ENCODE measurements at places on chromosomes 3 and 15.

GRCh38 chr3:140131895-140132294 lies 196.9 kb downstream of the CLSTN2 start:
- no peak overlapping the region for H3K4me3 ChIP-seq
- no peaks in the 10 kb centered on the region for H3K4me1 ChIP-seq
- peaks cover 4% of the 10 kb centered on the region for H3K27me3 ChIP-seq
- DNase-seq = no peak

DNA sequence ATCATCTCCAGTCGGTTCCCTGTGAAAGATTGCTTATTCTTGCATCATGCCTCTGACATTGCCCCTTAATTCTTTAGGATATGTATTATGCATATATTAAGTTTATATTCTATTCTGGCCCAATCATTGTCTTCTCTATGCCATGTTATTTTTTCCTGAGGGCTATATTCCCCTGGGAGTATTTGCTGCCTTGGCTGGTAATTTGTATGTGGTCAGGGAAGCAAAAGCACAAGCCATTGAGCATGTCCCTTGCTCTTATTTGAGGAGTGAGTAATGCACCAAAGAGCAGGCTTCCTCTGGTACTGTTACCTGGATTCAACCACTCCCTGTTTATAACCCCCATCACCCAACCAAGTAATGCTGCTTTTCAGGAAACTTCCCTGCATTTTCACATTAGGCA lies 36.3 kb downstream of the STAC start:
- no peaks in the 10 kb centered on the region for H3K4me1 ChIP-seq
- H3K27me3 ChIP-seq = no peaks in the 10 kb centered on the region
- no peak for DNase-seq
- no peak overlapping the region for H3K27ac ChIP-seq

GRCh38 chr3:127083778-127084397 lies 101.0 kb downstream of the PLXNA1 start:
- H3K36me3 ChIP-seq = no peaks in the 10 kb centered on the region
- no peaks in the 10 kb centered on the region for H3K27me3 ChIP-seq
- no peak for DNase-seq
- H3K4me3 ChIP-seq = no peak overlapping the region
- H3K27ac ChIP-seq = no peak overlapping the region

DNA sequence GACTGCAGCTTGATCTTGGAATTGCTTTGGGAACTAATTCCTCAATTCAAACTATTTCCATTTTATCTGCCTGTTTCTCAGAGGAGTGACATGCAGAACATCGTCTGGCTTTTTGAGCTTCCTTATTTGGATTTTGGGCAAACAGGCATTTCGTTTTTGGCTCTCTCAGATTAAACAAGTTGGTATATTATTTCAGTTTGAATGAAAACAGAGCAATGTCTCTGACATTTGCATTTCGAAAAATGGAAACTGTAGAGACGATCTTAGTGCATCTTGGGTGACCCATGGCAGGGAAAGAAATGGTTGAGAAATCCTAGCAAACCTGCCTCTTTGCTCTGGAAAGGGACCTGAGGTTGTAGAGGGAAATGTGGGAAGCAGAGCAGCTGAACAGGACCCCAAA lies 33.0 kb upstream of the SNRK start:
- no peak overlapping the region for H3K27ac ChIP-seq
- no peak overlapping the region for H3K4me3 ChIP-seq
- H3K27me3 ChIP-seq = no peaks in the 10 kb centered on the region

- H3K36me3 ChIP-seq = peaks cover 38% of the 10 kb centered on the region
- no peak for DNase-seq
- H3K4me1 ChIP-seq = no peaks in the 10 kb centered on the region
- H3K4me3 ChIP-seq = no peak overlapping the region
- no peaks in the 10 kb centered on the region for H3K27me3 ChIP-seq
Measured at GRCh38 chr3:52490035-52490938, 4.9 kb upstream of the STAB1 start.

GRCh38 chr15:40040770-40041169 lies 1.8 kb upstream of the SRP14 start:
- peaks cover 4% of the 10 kb centered on the region for H3K36me3 ChIP-seq
- no peak overlapping the region for H3K4me3 ChIP-seq
- no peak overlapping the region for H3K27ac ChIP-seq
- H3K27me3 ChIP-seq = no peaks in the 10 kb centered on the region
- no peak for DNase-seq

DNA sequence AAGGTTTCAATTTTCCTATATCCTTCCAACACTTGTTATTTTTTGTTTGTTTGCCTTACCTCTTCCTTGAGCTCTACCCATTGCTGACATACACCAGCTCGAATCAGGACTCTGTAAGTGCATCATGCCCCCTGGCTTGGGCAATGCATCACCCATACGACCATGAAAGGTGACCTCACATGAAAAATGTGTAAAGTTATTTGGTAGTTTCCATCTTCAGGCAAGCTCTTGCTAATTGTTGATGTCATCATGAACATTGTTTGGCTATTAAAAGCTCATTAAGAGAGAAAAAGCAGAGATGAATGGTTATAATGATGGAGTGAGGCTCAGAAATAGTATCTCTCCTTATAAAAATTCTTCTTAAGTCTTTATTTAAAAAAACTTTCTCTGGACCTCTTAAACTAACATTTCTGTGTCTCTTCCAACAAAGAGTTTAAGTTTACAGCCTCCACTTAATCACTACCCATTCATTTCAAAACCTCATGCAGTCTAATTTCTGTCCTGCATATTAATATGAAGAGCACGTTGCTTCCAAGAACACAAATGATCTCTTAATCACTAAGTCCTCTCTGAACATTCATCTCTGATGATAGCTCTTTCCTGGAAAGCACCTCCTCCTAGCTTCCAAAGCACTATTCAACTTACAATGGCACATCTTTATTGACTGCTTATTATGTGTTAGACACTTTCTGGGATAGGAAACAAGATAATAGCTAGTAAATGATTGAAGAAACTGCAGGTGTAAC lies 236.3 kb downstream of the NFKBIZ start:
- no peak for DNase-seq
- no peak overlapping the region for H3K27ac ChIP-seq
- H3K4me1 ChIP-seq = peaks cover 6% of the 10 kb centered on the region

- H3K4me3 ChIP-seq = no peak overlapping the region
- H3K4me1 ChIP-seq = peaks cover 3% of the 10 kb centered on the region
- H3K27ac ChIP-seq = no peak overlapping the region
- DNase-seq = no peak
- no peaks in the 10 kb centered on the region for H3K36me3 ChIP-seq
Measured at GRCh38 chr15:57196865-57197264, 179.4 kb upstream of the CGNL1 start.

DNA sequence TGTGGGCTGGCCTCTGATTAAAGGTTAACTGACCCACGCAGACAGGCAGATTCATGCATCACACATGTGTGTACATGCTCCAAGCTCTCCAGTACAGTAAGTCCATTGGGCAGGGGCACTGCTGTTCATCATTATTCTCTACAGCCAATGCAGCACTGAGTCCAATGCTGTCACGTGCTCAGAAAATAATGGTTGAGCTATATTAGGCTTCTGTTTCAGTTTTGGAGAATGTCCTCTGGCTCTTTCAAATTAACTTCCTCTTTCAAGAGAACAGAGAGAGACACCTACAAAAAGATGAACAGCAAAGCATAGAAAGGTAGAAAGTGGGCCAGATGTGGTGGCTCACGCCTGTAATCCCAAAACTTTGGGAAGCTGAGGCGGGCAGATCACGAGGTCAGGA lies 202.6 kb downstream of the MEX3B start:
- H3K27ac ChIP-seq = no peak overlapping the region
- H3K4me1 ChIP-seq = no peaks in the 10 kb centered on the region
- no peak for DNase-seq
- no peaks in the 10 kb centered on the region for H3K27me3 ChIP-seq
- no peak overlapping the region for H3K4me3 ChIP-seq

DNA sequence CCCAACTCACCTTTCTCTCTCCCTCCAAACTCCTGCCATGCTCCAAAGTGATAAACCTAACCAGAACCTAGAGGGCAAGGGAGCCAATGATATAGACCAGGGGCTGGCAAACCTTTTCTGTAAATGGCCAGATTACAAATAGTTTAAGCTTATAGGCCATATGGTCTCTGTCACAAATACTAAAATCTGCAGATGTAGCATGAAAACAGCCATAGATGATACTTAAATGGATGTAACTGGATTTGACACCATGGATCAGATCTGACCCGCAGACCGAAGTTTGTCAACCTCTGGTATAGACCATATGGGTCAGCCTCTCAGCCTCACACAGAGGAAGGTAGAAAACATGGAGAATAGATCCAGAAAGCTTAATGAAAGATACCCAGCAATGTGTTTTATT lies 165.2 kb upstream of the STT3B start:
- no peaks in the 10 kb centered on the region for H3K27me3 ChIP-seq
- H3K4me1 ChIP-seq = no peaks in the 10 kb centered on the region
- H3K36me3 ChIP-seq = no peaks in the 10 kb centered on the region
- H3K27ac ChIP-seq = no peak overlapping the region

GRCh38 chr3:185253645-185254410 lies at the start of gene EHHADH:
EHHADH (minus strand) TSS chr3:185254049; CDS start chr3:185254022, 27 bp downstream.
- peak within 1 kb of the TSS; percentile 52 for H3K4me3 ChIP-seq
- H3K27ac ChIP-seq = peak within 1 kb of the TSS; percentile 72
- no peaks in the 10 kb centered on the region for H3K27me3 ChIP-seq
- peak; percentile 69 for DNase-seq
- H3K4me1 ChIP-seq = no peaks in the 10 kb centered on the region

DNA sequence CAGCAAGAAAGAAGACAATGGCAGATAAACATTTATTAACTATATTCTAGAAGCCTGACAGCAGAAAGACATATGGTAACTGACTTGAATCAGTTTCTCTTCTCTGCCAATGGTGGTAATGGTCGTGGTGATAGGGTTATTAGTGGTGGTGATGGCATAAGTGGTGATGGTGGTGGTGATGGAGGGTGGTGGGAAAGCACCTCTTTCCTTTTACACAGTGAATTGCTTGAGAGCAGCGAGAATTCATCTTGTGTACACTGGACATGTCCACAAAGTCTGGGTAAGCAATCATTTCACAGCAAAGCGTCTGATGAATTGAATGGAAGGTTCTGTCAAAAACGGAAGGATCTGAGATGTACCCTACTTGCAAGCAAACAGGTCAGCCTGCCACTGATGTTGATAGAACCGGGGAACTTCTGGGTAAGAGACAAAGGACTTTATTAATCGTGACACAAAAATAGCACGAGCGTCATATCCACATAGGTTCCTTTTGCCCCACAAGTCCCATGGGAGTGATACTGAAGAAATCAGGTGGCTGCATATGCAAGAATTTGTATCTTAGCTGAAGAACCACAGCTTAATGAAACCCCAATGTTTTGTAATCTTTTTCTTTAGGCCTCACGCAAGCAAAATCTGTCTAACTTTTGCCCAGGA lies 23.5 kb upstream of the TBC1D5 start:
- no peak overlapping the region for H3K27ac ChIP-seq
- DNase-seq = no peak
- H3K4me1 ChIP-seq = no peaks in the 10 kb centered on the region
- no peaks in the 10 kb centered on the region for H3K36me3 ChIP-seq

DNA sequence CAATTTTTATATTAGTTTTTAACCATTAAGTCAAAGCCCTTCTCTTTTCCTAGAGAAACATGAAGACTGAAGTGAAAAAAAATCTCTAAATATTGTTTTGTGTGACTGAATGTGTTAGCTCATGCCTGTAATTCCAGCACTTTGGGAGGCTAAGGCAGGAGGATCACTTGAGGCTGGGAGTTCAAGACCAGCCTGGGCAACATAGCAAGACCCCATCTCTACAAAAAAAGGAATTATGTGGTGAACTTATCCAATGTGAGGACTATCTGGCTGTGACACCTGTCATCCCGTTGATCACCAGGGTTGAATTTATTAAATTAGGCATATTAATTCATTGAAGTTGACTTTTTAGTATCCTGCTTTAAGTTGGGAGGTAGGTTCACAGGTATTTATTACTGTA lies 13.0 kb downstream of the SMC4 start:
- H3K27ac ChIP-seq = no peak overlapping the region
- H3K4me1 ChIP-seq = no peaks in the 10 kb centered on the region
- no peak for DNase-seq
- no peak overlapping the region for H3K4me3 ChIP-seq
- no peaks in the 10 kb centered on the region for H3K36me3 ChIP-seq

GRCh38 chr3:11037241-11037873 lies 44.8 kb downstream of the SLC6A1 start:
- no peak for DNase-seq
- H3K4me3 ChIP-seq = no peak overlapping the region
- H3K36me3 ChIP-seq = no peaks in the 10 kb centered on the region
- peaks cover 11% of the 10 kb centered on the region for H3K27me3 ChIP-seq
- no peaks in the 10 kb centered on the region for H3K4me1 ChIP-seq
- no peak overlapping the region for H3K27ac ChIP-seq

DNA sequence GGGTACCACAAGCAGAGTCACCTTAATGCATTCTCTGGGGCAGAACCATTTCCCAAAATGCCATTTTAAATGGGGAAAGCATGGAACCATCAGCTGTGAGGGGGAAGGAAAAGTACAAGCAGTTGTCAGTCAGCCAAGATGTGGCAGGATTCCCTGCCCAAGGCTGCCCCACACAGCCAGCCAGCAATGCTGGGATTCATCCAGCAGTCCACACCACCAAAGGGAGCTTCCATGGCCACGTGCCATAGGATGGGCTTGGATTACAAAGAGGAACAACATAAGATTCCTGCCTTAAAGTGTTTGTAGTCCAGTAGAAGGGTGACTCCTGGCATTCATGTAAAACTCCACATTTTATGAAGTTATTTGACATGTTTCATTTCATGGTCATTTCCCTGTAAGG lies 233.3 kb downstream of the SHOX2 start:
- no peak overlapping the region for H3K4me3 ChIP-seq
- no peaks in the 10 kb centered on the region for H3K4me1 ChIP-seq
- H3K27ac ChIP-seq = no peak overlapping the region
- H3K36me3 ChIP-seq = no peaks in the 10 kb centered on the region
- no peak for DNase-seq
- H3K27me3 ChIP-seq = no peaks in the 10 kb centered on the region

DNA sequence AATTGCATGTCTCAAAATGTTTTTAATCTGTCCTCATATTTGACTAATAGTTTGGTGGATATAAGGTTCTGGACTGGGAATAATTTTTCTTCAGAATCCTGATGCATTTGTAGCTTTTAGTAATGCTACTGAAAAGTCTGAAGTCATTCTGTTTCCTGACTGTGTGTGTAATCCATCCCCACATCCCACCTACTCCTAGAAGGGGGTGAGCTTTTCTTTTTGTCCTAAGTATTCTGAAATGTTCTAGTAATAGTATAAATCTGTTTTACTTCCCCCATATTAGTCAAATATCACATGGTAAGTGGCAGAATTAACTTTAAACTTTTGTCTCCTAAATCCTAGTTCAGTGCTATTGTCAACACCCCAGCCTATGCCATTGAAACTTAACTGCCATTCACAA lies 162.8 kb downstream of the GREM1 start:
- no peaks in the 10 kb centered on the region for H3K36me3 ChIP-seq
- H3K4me3 ChIP-seq = no peak overlapping the region
- DNase-seq = no peak
- no peaks in the 10 kb centered on the region for H3K27me3 ChIP-seq
- no peak overlapping the region for H3K27ac ChIP-seq
- H3K4me1 ChIP-seq = no peaks in the 10 kb centered on the region

- no peaks in the 10 kb centered on the region for H3K4me1 ChIP-seq
- H3K27ac ChIP-seq = no peak overlapping the region
- DNase-seq = no peak
- H3K27me3 ChIP-seq = no peaks in the 10 kb centered on the region
- no peak overlapping the region for H3K4me3 ChIP-seq
Measured at GRCh38 chr3:72516361-72516760, 331.9 kb downstream of the SHQ1 start.

- H3K36me3 ChIP-seq = no peaks in the 10 kb centered on the region
- DNase-seq = no peak
- no peaks in the 10 kb centered on the region for H3K27me3 ChIP-seq
- no peak overlapping the region for H3K4me3 ChIP-seq
- H3K4me1 ChIP-seq = no peaks in the 10 kb centered on the region
Measured at GRCh38 chr15:60070838-60071493, 66.9 kb downstream of the FOXB1 start.

Measured in prostate gland (tissue), 2 donors.